Omental fat pad (tissue), 4 donors: ENCODE measurements at places on chromosomes 11 and 22. TPM values are rescaled to one million over a fixed set of nuclear protein-coding genes. Genes with fewer than 3 reads are reported as not detected.

Gene OR8J1
- not detected for total RNA-seq

Gene CDC42EP1
- 33.1 TPM for total RNA-seq

DNA sequence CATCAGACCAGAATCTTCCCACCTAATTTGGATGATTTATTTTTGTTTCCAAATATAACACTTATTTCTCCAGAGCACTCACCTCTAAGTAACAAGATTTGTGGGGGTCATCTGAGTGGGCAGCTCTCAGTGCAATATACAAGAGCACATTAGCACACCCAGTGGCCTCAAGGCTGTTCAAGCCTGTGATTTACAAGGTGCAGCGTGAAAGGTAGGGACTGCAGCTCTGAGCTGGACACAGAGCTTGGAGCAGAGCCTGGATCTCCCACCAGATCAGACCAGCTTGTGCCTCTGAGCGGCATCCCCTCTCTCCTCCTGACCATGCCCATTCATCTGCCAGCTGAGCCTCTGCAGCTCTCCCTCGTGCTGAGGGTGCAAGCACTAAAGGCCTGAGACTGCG lies 323.3 kb upstream of the ZC3H12C start:
- no peak for DNase-seq

DNA sequence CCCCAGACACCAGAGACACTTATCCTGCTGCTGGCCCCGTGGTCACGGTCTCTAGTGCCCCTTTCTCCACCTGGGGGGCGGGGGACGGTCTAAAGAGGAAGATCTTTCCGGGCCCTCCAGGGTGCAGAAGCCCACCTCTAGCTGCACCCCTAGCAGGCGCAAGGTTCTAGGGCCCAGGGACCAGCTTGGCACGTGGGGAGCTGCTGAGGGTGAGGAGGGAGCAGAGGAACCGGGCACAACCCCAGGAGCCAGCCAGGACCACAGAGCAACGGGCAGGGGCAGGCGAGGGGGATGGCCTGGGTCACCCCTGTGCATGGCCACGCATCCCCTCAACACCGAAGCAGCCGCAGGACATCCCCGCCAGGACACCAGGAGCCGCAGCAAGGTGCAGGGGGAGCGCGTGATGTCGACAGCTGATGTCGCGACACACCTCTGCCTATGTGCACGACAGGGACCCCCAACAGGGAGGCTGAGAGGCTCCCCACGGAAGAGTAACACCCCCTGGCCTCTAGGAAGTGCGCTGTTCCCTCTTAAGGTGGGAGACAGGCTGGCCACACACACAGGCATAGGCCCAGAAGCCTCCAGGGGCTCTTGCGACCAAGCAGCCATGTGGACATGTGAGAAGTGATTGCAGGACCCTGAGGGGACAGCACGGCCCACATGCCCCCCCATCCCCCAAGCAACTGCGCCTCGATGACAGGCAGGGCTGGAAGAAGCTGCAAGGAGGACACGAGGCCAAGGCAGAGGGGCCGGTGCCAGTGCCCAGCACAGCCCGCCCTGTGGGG lies 5.1 kb downstream of the LRFN4 start:
- no peak for DNase-seq

DNA sequence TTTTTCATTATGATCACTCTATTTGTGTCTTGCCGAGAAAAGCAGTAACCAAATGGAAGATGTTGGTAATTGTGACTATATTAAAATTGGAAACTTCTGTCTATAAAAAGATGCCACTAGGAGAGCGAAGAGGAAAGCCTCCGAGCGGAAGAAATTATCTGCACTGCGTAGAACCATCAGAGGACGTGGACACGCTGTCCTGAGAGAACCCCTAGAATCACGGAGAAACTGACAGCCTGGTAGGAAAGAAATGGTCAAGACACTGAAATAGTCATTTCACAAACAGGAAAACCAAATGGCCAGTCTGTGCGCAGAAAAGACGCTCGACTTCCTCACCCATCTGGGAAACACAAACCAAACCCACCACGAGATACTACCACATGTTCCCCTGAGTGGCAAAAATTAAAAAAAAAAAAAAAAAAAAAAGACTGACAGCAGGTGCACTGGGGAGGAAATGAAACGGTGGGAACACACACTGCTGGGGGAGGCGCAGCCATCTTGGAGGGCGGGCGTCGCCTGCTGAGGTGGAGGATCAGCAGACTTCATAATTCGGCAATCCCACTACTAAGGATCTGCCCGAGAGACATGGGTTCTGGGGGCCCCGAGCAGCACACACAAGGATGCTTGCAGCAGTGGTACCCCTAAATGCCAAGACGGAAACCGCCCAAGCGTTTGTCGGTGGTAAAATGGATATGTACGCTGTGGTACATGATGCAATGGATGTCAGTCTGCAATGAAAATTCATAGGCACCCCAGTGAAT lies 21.3 kb downstream of the IFITM10 start:
- DNase-seq = no peak

DNA sequence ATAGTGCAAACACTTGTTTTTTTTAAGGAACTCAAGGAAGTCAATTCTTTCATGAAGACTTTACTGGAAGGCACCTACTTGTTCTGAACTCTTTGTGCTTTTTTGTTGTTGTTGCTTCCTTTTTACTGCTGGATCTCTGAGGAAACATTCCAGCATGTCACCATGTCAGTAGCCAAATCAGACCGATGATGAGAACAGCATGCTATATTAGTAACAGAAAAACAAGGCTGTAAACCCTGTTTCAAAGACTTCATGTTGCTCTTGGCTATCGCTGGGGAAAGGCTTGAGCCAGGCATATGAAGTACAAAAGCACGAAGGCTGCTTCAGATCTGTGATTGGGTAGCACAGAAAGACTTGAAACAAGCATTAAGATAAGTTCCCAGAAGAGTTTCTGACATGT lies 125.6 kb upstream of the SLC5A12 start:
- no peak for DNase-seq

DNA sequence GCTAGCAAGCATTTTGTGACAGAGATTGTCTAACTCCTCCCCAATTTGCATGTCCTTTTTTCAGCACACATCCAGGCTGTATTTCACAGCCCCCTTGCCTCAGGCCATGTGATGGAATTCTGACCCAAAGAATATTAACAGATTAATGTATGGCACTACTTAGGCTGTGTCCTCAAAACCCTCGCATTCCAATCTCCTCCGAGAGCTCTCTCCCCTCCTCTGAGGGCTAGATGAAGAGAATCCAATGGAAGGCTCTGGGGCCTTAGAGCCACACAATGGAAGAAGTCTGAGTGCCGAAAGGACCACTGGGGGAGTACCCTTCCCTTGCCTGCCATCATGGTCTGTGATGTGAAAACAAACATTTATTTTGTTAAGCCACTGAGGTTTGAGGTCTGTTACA lies 13.7 kb upstream of the NNMT start:
- DNase-seq = no peak

- DNase-seq = no peak
Measured at GRCh38 chr11:65774525-65775306, 6.1 kb downstream of the AP5B1 start.

- DNase-seq = no peak
Measured at GRCh38 chr11:80960381-80961029, 1519.7 kb upstream of the TENM4 start.

- DNase-seq = no peak
Measured at GRCh38 chr22:36411589-36412258, 24.0 kb upstream of the MYH9 start.
